ENCODE measurements at places on chromosomes 16 and 17.

DNA sequence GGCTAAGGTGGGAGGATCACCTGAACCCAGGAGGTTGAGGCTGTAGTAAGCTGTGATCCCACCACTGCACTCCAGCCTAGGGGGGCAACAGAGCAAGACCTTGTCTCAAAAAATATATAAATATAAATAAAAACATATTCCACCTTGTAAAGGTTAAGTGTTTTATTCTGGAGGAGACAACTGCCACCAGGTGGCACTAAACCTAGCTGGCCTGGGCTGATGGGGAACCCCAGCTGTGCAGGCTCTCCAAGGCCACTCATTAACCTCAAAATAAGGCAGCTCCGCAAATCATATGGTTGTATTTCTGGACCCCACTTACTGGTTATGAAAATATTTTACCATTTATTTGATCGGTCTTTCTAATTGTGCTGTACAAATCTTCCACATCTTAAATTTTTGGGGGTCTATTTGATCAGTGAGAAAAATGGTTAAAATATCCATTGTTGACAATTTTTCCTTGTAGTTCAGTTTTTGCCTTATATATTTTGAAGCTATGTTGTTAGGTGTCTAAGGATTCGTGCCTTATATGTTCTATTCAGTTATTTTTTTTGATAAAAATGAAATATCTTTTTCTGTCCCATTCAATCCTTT lies 8.5 kb upstream of the ICAM2 start:
- DNase-seq: no peak

GRCh38 chr16:61797961-61798507 lies 238.2 kb downstream of the CDH8 start:
- no peak for DNase-seq

DNA sequence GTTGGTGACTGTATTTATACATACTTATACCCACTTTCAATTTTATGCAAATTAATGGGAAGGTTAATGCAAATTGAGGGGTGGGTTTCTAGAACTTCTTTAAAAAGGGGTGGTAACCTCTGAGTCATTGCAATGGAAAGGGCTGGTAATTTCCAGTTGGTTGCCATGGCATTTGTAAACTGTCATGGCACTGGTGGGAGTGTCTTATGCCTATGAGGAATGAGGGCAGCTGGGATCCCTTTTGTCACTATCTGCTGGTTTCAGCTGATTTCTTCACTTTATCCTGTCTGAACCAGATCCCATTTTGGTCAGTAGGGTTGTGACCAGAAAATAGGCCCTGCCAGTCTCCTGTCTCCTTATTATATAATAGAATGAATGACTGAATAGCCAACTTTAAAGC lies 1006.7 kb upstream of the GOT2 start:
- no peak for DNase-seq

DNA sequence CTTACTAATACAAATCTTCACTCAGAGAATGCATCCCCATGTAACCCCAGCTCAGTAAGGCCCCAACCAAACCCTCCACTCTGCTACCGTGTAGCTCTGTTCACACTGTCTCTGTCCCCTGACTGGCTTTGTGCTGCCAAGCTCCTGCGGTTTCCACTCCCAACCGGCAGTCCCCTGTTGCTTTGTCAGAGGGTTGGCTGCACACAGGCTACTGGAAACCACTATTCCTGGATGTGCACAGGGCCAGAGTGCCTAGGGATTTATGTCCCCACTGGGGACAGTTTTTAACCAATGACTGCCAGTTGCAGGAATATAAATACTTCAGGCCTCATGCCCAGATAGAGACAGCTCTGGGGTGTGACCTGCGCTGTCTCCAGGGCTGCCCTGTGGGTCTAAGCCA lies 157.1 kb upstream of the C16orf82 start:
- no peak for DNase-seq

DNA sequence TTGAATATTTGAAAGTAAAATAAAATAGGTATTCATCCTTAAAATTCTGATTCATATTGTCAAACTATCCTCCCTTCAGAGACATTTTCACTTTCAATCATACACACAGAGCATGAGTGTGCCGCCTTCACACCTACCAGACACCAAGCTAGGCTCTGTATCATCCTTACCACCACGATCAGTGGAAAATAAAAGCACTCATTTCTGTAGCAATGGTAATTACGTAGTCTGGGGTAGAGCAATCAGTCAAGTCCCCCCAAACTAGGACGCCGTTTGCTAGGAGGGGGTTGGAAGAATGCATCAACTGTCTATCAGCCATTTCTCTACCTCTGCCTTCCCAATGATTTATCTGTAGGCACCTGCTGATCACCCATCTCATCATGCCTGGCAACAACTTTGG lies 84.6 kb upstream of the GRIN2A start:
- DNase-seq: no peak

DNA sequence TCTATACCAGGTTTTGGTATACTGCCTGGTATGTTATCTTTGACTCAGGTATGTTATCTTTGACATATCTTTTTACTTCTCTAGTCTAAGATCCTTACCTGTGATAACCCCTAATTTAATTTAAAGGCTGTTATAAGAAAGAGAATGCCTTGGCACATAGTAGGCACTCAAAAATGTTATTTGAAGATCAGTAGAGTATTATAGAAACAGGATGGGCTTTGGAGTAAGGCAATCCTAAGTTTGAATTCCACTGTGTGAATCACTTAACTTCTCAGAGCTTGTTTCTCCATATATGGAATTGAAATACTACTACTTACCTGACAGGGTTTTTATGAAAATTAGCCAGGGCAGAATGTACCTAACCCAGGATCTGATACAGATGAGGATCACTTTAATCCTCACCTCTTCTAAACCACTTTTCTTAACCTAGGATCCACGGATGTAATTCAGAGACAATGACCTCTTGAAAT lies 1.2 kb downstream of the BRIP1 start:
- DNase-seq: no peak

DNA sequence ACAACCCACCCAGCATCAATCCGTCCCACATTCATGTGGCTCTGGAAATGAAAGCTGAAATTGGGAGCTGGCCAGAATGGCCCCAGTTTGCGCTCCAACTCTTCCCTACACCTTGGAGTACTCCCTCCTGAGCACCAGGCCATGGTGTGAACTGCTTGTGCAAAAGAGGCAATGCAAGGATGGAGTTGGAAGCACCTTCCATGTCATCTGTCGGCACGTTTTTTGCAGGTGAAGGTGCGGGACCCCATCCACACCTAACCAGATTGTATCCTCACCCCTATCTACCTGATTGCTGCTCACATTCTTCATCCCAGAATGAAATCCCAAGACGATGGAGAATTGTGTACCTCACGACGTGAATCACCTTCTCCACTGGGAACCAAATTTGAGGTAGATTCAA lies 136.6 kb upstream of the WSB1 start:
- DNase-seq: no peak

DNA sequence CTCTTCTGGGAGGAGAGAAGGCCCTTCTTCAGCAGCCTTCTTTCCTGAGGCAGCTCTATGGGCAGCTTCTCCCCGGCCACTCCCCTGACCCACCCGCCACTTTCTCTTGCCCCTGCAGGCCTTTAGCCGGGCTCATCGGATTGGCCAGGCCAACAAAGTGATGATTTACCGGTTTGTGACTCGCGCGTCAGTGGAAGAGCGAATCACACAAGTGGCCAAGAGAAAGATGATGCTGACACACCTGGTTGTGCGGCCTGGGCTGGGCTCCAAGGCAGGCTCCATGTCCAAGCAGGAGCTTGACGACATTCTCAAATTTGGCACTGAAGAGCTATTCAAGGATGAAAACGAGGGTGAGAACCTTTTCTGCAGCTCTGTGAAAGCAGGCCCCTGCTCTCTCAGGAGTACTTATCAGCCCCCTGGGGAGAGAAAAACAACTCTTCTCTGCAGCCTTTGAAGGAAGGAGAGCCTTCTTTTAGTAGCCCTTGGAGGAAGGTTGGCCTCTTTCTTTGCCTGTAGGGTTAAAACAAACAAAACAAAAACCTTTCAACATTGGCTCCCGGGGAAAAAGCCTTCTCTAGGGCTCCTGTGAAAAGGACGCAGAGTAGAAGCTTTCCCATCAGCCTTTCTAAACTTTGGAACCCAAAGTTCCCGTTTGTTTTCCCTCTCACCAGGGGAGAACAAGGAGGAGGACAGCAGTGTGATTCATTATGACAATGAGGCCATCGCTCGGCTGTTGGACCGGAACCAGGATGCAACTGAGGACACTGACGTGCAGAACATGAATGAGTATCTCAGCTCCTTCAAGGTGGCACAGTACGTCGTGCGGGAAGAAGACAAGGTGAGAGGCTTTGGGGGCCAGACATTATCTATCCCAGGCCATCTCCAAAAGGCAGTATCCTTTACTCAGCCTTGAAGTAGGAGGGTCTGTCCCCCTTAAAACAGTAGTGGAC lies 12.7 kb downstream of the RNF227 start:
- no peak for DNase-seq

GRCh38 chr16:80733407-80733806 lies 71.0 kb downstream of the CDYL2 start:
- no peak for DNase-seq

GRCh38 chr17:71777048-71777640 lies 343.7 kb upstream of the SOX9 start:
- no peak for DNase-seq

DNA sequence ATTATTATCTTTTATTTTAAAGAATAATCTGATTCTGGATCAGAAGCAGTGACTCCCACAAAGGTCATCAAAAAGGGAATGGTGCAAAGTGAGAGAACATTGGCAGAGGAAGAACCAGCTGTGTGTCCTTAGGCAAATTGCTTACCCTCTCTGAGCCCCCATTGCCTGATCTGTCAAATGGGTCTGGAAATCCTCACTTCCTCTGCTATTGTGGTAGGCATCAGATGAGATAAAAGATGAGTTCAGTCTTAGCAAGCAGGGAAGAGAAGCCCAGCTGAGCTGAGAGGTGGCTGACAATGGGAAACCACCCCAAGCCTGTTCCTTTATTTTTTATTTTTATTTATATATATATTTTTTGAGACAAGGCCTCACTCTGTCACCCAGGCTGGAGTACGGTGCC lies 24.2 kb upstream of the PLCG2 start:
- no peak for DNase-seq

GRCh38 chr16:84486126-84486525 lies 18.3 kb downstream of the MEAK7 start:
- no peak for DNase-seq

DNA sequence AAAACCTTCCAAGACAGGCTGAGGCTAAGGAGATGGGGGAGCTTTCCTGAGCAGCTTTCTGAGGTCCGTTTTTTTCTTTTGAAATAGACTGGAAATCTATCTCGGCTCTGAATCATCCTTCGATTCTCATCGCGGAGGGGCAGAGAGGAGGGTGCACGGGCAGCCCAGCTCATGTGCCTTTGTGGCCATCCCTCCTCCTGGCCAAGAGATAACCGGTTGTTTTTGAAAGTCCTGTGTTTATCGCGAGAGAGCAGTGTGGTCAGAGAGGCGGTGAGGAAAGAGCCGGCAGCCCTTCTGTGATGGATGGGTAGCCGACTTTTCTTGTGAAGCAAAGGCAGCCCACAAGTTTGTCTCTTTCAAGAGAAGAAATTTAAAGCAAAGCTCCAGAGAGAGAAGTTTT lies 191.6 kb downstream of the CCDC182 start:
- DNase-seq: no peak
